ENCODE measurements at places on chromosomes 13 and 19.

- DNase-seq: no peak
Observed at GRCh38 chr19:46812977-46813838, 24.8 kb upstream of the SLC1A5 start.

- DNase-seq: no peak
Observed at GRCh38 chr13:112446347-112446861, 70.2 kb downstream of the SPACA7 start.

DNA sequence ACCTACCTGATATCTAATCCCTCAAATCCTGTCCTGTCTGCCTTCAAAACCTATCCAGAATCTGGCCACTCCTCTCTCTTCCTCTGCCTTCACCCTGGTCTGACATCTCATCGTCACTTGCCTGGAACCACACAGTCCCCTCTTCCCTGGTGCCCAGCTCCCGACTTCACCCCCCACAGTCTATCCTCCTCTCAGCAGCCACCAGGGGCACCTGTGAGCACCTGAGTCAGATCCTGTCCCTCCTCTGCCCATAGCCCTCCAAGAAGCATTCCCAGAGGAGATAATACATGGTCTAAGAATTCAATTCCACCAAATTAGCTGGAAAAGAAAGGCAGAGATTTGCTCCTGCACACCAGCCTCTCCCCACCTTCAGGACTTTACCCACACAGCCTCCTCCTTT, 48.9 kb downstream of the ZNRF4 start:
- DNase-seq: no peak

GRCh38 chr13:51632591-51633362, 48.5 kb downstream of the WDFY2 start:
- peak; percentile 21 for DNase-seq

- DNase-seq: no peak
Observed at GRCh38 chr19:37309834-37310575, 60.9 kb upstream of the ZNF527 start.

DNA sequence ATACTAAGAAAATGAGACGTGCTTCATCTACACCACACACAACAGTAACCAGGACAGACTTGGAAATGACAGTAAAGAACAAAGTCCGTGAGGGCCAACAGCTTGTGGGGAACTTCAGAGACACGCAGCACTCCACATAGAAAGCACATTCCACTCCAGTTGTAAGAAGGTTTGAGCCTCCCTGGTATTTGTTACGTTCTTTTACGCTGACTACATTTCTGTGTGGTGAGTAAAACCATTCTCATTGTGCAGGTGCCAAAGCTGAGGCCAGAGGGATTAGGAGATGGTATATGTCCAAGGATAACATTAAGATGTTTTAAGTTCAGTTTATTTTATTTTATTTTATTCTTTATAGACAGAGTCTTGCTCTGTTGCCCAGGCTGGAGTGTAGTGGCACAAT, 1189.9 kb downstream of the UQCRFS1 start:
- DNase-seq: no peak

DNA sequence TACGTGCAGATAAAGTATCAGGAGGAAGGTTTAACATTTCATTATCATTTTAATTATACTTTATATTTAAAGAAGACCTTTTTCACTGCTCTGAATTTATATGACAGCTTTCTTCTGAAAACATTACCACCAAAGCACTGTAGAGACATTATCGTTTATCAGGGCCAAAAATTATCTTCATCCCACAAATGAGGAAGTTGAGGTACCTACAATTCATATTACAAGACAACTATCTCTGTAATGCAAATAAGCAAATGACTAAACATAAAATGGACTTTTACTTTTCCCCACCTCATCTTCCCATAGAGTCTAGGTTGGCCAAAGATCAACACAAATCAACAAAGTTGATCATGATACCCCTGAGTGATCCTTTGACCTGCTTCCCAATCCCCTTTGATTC, 30.9 kb upstream of the SMAD9 start:
- DNase-seq: no peak

DNA sequence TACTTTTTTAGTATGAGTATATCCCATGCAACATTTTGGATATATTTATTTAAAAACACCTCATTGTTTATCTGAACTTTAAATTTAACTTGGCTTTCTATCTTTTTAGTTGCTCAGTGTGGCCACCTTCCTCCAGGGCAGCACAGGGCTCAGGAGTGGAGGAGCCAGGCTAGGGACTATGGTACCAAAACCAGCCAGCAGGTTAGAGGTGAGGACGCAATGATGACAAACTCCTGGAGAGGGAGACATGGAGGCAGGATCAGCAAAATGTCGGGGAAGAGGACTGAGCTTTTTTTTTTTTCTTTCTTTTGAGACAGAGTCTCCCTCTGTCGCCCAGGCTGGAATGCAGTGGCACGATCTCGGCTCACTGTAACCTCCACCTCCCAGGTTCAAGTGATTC, 29.6 kb upstream of the CALM3 start:
- DNase-seq: peak; percentile 48

- no peak for DNase-seq
Observed at GRCh38 chr13:96544957-96545356, 449.3 kb downstream of the OXGR1 start.

- no peak for DNase-seq
Observed at GRCh38 chr19:35220315-35220921, 8.1 kb downstream of the FAM187B start.

DNA sequence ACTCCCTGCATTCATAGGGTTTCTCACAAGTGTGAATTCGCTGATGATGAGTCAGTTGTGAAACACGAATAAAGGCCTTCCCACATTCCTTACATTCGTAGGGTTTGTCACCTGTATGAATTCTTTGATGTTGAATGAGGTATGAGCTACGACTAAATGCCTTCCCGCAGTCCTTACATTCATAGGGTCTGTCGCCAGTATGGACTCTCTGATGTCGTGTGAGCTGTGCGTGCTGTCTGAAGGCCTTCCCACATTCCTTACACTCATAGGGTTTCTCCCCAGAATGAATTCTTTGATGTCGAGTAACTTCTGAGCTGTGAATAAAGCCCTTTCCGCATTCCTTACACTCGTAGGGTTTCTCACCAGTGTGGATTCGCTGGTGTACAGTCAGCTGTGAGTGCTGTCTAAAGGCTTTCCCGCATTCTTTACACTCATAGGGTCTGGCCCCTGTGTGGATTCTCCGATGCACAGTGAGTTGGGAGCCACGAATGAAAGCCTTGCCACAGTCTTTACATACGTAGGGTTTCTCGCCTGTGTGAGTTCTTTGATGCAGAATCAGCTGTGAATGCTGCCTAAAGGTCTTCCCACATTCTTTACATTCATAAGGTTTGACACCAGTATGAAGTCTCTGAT, 30.5 kb upstream of the COX7A1 start:
- no peak for DNase-seq

- no peak for DNase-seq
Observed at GRCh38 chr13:97948041-97948440, 5.4 kb upstream of the IPO5 start.

- no peak for DNase-seq
Observed at GRCh38 chr19:6032381-6032780, 54.4 kb upstream of the RANBP3 start.

GRCh38 chr19:23321953-23322549, 71.9 kb upstream of the ZNF724 start:
- DNase-seq: no peak

DNA sequence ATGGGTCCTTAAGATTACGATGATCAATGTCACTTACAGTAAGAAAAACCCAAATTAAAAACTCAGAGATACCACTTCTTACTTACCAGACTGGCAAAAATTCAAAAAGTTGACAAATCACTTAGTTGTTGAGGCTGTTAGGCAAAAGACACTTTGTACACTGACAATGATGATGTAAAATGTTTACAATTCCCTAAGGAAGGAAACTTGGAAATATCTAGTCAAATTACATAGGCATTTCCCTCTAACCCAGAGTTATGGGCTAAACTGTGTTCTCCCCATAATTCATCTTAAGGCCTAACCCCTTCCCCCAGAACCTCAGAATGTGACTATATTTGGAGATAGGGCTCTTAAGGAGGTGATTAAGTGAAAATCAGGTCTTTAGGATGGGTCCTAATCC, 12.0 kb downstream of the TGDS start:
- no peak for DNase-seq

DNA sequence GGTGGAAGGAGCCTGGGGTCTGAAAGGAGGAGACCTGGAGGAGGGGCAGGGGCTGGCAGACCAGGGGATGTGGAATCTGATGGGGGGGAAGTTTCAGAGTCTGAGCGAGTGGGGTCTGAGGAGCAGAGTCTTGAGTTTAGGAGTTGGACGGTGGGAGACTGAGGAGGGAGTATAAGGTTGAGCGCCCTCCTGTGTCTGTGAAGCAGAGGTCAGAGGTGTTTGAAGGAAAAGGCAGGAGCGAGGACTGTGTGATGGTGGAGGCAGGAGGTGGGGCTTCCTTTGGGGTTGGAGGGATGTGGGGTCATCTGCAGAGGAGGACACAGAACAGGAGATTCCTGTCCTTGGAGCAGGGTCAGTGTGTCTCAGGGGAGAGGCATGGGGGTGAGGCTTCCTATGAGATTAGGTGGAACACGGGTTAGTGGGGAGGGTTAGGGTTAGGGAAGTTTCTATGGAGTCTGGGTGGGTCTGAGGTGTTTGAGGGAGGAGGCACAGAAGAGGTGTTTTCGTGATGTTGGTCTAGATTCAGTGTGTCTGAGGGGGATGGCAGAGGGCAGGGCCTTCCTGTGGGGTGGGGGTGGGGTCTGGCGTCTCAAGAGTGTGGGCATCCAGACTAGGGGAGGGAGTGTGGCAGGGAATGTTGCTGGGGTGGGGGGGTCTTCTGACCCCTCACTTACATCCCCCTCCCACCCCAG, 8.3 kb downstream of the RYR1 start:
- DNase-seq: peak; percentile 39

- no peak for DNase-seq
Observed at GRCh38 chr13:67042556-67042955, 187.6 kb downstream of the PCDH9 start.

DNA sequence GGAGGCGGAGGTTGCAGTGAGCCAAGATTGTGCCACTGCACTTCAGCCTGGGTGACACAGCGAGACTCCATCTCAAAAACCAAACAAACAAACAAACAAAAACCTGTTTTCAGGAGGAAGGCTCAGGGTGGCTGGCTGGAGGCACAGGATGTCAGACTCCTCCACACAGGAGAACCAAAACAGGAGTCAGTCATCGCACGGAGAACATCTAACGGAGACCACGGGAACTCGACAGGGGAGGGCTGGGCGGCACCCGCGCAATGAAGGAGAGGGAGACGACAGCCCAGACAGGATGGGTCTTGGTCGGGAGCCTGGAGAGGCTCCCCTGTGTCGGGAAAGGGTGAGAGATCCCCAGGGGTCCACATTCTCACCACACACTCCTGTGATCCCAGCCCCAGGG, 20.8 kb upstream of the SLC7A9 start:
- no peak for DNase-seq

GRCh38 chr19:50724522-50725217, 1.5 kb downstream of the CLEC11A start:
- peak; percentile 98 for DNase-seq

- DNase-seq: no peak
Observed at GRCh38 chr19:47762615-47763308, 15.7 kb upstream of the SELENOW start.

- no peak for DNase-seq
Observed at GRCh38 chr19:40553885-40554857, 22.5 kb upstream of the SHKBP1 start.

DNA sequence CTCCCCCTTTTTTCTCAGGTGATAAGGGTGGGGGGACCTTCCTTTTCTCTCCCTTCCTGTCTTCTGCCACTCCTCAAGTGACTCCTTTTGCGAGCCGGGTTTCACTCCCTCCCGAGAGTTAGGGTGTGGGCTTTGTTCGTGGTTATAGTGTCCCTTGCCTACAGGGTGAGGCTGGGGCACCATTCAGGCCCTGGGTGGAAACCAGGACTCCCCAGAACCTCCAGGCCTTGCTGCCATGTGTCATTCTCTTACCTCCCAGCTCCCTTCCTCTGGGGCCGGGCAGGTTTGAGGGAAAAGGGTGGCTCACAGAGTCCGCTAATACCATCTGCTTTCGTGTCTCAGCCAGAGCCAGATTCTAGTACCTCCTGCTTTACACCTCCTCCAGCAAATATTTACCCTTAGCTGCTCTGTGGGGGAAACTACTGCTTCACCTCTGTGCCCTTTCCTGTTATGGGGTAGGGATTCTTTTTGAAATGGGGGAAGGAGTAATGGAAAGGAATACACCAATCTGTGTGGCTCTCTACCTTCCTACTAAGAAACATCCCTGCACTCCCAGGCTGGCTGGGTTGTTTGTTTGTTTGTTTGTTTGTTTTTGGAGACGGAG, 2.8 kb downstream of the ACTN4 start:
- no peak for DNase-seq
